Ureter (tissue), 1 donor: ENCODE measurements at places on chromosomes 11 and 22. TPM values are rescaled to one million over a fixed set of nuclear protein-coding genes. Genes with fewer than 3 reads are reported as not detected.

Gene ROM1
- total RNA-seq, result 5.4 TPM

Gene CCDC188
- total RNA-seq, result 2.6 TPM

Gene ANGPTL5
- not detected for total RNA-seq

GRCh38 chr11:101915791-101916291 lies 481 bp downstream of the ANGPTL5 start:
- no peak for DNase-seq

- no peak for DNase-seq
Measured at GRCh38 chr11:85803920-85804319, 7.0 kb downstream of the SYTL2 start.

DNA sequence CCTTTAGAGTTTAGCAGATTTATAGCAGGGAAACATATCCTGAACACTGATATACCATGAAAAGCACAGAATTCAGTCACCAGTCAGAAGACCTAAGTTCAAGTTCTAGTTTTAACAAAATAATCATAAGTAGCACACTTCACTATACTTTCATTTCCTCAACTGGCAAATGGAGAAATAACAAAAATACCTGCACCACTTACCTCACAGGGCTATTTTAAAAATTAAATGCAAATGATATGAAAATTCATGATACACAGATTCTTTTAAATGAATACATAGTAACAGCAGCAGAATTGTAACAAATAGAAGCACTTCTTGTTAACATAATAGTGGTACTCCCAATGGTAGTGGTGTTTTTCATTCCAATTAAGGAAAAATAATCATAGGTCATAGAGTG lies 139.0 kb downstream of the FCHSD2 start:
- no peak for DNase-seq

- DNase-seq, result no peak
Measured at GRCh38 chr11:31874631-31875191, 63.6 kb upstream of the PAX6 start.
